ENCODE measurements at places on chromosomes 16 and 17.
A peak's percentile ranks its signal among the peaks of the same experiment; 100 is the strongest.

DNA sequence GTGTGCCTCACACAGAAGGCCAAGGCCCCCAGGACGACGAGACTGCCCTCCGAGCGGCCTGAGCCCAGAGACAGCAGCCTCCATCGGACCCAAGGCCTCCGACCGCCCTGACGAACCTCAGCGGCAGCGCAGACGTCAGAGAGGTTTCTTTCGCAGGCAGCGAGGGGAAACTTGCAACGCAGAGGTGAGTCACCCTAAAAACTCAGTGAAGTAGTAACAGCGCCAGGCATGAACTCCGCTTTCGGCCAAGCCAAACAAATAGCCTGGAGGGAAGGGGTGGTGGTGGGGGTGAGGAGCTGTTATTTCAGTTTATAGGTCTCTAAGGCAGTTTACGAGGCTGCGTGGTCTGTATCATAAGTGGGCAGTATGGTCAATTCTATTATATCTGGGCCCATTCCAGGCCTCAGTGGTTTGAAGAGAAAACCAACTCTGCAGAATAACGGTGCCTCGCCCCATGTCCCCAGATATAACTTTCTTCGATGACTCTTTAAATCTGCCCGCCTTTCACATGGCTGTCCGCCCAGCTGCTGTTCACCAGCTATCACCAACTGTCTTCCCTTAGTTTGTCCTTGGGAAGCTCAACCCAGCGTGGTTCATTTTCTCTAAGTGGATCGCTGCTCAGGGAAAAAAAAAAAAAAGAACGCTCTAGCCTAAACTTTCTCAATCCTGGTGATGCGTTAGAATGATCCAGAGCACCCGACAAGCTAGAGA, 43.5 kb upstream of the FOXF1 start:
- DNase-seq: no peak

- DNase-seq: no peak
Measured at GRCh38 chr16:56202036-56202435, 10.7 kb downstream of the GNAO1 start.

- no peak for DNase-seq
Measured at GRCh38 chr17:49729069-49729468, 21.3 kb upstream of the SLC35B1 start.

- no peak for DNase-seq
Measured at GRCh38 chr17:14488958-14489550, 188.2 kb downstream of the HS3ST3B1 start.

DNA sequence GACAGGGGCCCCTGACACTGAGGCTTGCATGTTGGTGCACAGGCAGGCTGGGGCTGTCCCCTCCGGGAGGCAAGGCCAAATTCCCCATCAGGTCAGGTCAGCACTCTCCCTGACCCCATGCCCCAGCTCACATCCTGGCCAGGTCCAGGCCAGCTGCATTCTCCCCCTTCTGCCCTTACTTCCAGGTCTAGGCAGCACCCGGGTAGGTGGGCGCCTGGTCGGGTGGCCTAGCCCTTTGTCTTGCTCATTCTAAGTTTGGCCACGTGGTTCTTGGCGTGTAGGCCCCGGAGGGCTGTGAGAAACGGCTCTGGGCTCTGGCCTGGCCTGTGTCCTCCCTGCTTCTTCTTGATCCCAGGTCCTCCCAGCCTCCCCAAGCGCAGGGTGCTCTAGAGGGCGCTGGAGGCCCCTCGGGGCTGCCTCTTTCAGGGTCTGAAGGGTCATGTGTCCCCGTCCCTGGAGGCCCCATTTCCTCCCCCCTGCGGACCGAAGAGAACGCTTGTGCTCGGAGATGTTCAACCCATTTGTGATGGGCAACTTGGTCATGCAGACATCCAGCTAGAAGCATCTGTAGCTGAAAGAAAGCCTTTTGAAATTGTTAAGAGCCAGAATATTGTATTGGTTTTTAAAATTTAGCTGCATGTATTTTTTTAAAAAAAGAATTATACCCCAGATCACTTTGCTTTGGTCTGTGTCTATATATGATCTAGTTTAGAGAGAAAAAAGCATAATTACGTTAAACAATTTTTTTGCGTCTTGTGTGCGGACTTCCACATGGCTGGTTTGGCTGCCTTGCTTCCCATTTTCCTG, 6.7 kb downstream of the BAHCC1 start:
- no peak for DNase-seq

DNA sequence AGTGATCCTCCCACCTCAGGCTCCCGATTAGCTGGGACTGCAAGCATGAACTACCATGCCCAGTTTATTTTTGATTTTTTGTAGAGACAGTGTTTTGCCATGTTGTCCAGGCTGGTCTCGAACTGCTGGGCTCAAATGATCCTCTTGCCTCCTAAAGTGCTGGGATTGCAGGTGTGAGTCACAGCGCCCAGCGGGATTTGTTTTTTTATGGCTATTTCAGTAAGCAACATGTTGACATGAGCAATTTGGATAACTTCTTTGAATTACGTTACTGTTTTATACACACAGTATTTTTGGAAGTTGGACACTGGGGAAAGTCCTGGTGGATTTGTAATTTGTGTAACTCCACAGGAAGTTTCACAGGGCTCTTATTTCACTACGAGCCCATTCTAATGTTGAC, 18.5 kb upstream of the RHOT1 start:
- DNase-seq: peak; percentile 44

DNA sequence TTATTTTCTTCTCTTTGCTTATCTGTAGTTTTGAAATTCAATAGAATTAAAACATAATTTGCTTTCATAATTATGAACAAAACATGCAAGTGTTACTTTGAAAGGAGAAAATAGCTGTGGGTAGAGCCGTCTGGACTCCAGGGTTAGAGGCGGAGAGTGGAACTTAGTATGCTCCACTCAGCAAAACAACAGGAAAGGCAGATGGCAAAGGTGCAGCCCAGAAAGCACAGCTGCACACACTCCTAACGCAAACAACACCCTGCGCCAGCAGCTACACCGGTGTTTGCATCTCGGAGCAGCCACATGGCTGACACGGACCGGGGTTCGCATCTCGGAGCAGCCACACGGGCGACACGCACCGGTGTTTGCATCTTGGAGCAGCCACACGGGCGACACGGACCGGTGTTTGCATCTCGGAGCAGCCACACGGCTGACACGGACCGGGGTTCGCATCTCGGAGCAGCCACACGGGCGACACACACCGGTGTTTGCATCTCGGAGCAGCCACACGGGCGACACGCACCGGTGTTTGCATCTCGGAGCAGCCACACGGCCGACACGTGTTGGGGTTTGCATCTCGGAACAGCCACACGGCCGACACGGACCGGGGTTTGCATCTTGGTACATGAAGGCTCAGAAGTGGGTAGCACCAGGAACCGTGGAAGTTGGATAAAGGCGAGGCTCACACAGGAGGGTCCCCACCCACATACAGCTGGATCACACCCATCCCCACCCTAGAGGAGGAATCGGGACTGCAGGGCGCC, 12.2 kb upstream of the CAPN15 start:
- DNase-seq: no peak

DNA sequence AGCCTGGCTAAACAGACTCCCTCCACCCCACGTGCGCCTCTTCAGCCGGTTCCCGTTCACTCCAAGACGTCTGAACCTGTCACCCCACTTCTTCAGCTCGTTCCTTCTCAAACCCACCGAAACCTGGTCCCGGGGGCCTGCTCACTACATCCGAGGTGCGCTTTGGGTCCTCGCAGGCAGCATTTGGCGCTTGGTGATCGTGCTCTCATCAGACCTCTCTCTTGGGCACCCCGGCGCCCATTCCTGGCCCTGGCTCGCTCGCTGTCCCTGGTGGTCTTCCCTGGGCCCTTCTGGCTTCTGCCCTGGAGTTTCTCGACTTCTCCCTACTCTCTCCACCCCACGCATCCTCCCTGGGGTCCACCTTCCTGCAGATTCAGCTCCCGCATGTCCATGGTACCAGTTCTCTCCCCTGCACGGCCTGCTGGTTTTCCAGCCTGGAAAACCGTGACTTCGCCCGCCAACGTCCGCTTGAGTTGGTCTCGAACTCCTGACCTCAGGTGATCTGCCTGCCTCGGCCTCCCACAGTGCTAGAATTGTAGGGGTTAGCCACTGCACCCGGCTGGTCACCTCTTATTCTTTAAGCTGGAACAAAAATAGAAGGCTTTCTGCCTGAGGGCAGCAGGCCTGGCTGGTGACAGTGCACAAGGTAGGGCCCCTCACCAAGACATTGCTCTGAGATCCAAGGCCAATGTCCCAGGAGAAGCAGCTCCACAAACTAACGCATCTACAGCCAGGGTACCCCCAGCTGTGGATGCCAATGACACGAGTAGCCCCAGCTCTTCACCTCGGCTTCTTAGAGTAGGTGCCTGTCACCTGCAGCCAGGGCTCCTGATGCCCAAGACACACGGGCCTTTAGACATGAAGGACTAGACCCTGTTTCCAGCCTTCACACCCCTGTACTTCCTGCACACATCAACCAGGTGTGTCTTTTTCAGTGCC, 1.1 kb upstream of the MEAK7 start:
- no peak for DNase-seq

DNA sequence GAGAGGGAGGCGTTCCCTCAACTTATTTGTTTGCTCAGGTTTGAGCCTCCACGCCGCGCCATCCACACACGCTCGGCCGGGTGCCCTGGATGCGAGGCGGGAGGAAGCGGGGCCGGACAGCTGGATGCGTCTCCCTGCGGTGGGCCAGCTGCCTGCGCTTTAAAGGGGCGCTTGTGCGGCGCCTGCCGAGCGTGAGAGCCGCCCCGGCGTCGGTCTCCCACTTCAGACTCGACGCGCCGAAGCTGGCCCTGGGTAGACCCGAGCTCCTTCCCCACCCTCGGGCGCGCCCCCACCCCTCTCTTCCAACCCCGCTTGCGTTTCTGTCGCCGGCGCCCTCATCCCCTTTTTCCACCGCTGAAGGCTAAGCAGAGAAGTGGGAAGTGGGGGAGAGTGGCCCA, 527 bp upstream of the CHAD start:
- no peak for DNase-seq

DNA sequence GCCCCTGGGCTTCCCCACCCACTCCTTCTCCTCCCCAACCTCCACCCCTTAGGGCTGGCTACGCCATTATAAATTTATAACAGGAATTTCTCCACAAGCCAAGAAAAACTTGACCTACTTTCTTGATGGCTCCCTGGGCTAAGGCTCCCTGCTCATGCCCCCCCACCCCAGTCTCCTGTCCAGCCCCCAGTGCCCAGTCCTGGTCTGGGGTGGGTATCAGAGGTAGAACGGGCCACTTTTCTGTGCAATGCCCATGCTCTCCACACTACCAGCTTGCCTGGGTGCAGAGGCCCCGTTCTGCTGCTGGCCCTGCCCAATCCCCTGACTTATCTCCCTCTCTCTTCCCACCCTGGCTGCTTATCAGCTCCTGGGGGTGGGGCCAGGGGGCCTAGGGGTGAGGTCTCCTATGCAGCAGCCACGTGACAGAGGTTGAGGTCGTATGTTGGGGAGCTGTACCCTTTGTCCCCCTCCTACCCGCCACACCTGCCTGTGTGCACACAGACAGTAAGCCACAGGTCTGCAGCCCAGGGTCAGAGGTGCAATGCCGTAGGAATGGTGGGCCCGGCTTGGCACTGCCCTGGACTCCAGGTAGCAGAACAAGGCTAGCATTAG, 10.1 kb downstream of the THRA start:
- DNase-seq: no peak

GRCh38 chr16:74998481-74999218, at the start of gene ZNRF1:
TSS of gene ZNRF1 (plus strand) at chr16:74999024. CDS start at chr16:74999672, 648 bp downstream.
- peak; percentile 53 for DNase-seq

GRCh38 chr16:48556913-48557351, 53.0 kb downstream of the N4BP1 start:
- peak; percentile 59 for DNase-seq

GRCh38 chr17:16415031-16415924, at the start of gene TRPV2:
TSS of gene TRPV2 (plus strand) at chr17:16415571. CDS start at chr17:16417669, 2,098 bp downstream.
- DNase-seq: no peak

DNA sequence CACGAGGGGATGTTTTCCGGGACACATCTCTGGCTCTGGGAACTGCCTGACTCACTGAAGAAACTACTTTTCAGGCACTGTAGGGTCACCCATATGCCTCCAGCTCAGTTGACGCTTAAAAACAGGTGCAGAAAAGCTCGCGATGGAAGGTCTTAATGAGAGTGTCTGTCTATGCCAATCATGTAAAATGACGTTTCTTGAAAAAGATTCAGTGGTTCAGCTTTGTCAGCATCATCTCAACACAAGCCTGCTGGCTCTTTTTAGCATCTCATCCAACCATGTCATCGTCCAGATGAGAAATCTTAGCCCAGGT, 27.5 kb downstream of the OR1D5 start:
- DNase-seq: no peak

GRCh38 chr17:74760404-74761105, 12.1 kb downstream of the NHERF1 start:
- no peak for DNase-seq

- DNase-seq: no peak
Measured at GRCh38 chr17:27751166-27751565, 49.2 kb downstream of the NOS2 start.

- DNase-seq: no peak
Measured at GRCh38 chr16:28542646-28543045, 3.9 kb upstream of the NUPR1 start.

DNA sequence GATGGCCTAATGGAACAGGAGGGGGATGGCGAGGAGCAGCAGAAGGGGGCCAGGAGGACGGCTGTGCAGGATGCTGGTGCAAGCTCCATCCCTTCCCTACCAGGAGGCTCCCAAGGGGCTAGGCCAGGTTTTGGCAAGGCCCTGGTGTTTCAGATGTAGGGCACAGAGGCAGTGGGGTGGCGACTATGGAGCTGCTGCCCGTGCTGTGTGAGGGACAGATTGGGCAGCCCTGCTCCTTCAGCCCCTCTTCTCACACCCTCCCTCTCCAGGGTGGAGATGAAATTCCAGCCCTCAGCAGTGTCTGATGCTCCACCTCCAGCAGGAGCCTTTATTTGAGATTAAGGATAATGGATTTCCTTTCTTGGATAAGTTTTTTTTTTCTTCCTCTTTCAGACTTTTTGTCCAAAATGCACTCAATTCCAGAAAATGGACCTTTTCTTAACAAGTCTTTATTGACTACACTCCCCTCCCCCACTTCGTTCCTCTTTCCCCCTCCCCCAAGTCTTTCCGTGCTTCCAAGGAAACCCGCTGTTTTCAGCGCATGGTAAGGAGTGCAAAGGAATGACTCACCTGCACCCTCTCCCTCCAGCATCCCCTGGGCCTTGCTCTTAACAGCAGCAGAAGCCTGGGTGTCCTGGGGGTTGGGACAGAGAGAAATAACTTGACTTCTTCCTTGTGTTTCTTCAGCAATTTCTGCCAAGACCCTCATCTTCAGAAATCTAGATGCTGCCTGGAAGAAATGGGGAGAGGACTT, 95.2 kb downstream of the CCDC182 start:
- peak; percentile 52 for DNase-seq
